Fibroblast of mammary gland (primary cell): ENCODE measurements at places on chromosomes 7 and 10.
A peak's percentile ranks its signal among the peaks of the same experiment; 100 is the strongest.

DNA sequence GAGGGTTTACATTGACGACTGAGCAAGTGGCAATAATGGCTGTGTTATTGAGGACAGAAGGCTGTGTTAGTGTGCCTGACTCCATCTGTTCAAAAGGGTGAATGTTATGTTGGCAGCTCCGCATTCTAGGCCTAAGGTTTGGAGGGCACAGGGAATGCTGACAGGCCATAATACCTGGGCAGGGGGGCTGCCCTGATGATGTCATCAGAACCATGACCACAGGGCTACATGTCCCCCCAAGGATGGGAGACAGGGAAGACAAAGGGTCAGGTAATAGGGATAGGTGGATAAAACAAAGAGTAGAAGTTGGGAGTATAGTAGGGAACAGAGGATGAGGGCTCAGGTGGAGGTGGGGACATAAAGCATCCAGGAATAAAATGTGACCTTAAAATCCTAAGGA is 1.8 kb upstream of the PPP3CB start:
- no peak for DNase-seq

GRCh38 chr7:73602721-73603651 is 21.3 kb downstream of the MLXIPL start:
- no peak for DNase-seq

DNA sequence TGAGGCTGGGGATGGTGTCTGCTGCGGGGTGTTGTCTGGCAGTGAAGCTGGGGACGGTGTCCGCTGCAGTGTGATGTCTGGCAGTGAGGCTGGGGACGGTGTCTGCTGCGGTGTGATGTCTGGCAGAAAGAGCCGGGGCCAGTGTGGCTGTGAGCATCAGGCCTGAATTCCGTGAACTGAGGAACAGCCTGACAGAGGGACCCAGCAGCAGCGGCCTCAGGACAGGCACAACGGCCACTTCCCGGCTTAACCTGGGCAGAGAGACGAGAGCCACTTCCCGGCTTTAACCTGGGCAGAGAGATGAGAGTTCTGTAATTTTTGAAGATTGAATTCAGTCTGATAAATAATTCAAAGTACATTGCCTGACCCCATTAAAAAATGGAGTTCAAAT is 321.2 kb downstream of the PTPRN2 start:
- no peak for DNase-seq

DNA sequence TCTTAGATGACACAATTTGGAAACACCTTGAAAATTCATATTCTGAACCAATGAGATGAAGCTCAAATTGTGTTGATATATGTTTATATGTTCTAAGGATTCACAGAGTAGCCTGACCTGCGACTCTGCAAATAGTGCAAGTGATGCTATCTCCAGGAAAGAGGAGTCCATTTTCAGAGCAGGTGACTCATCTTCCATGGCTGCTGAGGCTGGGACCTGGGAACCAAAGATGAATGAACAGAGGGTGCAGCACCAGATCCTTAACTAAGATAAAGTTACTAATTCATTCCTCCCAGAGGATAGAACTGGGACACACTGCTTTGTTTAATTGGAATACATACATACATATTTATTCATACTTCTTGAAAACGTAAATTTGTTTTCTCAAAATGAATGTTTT is 240.6 kb upstream of the SEMA3C start:
- DNase-seq = peak; percentile 25

DNA sequence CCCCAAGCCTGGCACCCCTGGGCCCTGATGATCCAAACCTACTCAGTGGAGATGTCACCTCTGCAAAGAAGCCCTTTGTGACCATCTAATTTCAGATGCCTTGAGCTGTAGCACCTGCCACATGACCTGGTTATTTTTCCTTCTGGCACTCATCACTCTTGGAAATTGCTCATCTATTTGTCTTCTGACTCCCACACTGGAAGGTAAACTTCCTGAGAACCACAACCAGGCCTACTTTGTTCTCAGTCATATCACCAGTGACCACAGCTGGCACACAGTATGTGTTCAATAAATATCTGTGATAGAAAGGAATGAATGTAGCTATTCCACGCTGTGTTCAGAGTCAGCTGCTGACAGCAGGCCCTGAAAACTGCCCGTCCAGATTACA is 97.1 kb downstream of the SH3PXD2A start:
- DNase-seq = peak; percentile 86

DNA sequence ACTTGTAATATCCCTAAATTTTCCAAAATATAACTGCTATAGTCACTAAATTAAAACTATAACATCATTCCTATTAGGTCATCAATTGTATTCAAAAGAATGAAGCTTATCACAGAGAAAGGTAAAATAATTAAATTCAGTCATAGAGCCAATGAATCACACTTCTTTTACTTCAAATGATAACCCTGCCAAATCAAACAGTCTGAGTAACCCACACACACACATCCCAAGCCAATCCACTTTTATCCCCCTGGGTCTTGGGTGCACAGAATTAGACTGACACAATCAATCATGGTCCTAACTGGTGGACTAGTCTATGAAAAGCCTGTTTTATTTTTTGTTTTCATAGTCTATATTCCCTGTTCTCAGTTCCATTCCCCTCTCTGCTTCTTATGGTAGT is 25.6 kb downstream of the CTNNA3 start:
- DNase-seq = no peak

GRCh38 chr10:44978570-44979280 is at the start of gene DEPP1:
Gene DEPP1, minus strand, starts transcription at chr10:44978809. Its CDS starts 779 bp downstream, at chr10:44978030.
- peak; percentile 90 for DNase-seq

DNA sequence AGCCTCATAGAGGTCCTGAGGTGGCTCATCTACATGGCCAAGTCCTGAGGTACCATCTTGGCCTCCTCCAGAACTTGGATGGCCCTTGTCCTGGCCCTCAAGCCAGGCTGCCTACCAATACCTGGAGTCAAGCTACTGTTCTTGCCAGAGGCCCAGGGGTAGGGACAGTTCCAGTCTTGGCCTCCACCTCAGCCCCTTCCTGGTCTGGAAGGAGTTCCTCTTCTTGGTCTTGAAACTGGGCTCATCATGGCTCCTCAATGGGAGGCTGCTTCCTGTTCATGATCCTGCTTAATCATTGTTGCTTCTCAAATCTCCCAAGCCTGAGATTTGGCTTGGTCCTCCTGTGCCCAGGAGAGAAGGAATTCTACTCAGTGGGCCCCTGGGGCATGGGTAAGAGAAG is 3.9 kb downstream of the HPS6 start:
- no peak for DNase-seq

DNA sequence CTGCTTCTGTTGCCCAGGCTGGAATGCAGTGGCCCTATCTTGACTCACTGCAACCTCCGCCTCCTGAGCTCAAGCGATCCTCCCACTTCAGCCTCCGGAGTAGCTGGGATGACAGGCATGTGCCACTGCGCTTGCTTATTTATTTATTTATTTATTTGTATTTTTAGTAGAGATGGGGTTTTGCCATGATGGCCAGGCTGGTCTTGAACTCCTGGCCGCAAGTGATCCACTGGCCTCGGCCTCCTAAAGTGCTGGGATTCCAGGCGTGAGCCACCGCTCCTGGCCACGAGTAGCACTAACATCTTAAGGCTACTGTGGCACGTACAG is 70.9 kb downstream of the CARD11 start:
- DNase-seq = no peak

GRCh38 chr7:73761854-73762658 is 8.0 kb downstream of the CLDN3 start:
- no peak for DNase-seq

- DNase-seq = peak; percentile 59
Measured at GRCh38 chr7:47795631-47796030, 152.6 kb downstream of the PKD1L1 start.

- DNase-seq = no peak
Measured at GRCh38 chr7:13627455-13627854, 362.0 kb downstream of the ETV1 start.

DNA sequence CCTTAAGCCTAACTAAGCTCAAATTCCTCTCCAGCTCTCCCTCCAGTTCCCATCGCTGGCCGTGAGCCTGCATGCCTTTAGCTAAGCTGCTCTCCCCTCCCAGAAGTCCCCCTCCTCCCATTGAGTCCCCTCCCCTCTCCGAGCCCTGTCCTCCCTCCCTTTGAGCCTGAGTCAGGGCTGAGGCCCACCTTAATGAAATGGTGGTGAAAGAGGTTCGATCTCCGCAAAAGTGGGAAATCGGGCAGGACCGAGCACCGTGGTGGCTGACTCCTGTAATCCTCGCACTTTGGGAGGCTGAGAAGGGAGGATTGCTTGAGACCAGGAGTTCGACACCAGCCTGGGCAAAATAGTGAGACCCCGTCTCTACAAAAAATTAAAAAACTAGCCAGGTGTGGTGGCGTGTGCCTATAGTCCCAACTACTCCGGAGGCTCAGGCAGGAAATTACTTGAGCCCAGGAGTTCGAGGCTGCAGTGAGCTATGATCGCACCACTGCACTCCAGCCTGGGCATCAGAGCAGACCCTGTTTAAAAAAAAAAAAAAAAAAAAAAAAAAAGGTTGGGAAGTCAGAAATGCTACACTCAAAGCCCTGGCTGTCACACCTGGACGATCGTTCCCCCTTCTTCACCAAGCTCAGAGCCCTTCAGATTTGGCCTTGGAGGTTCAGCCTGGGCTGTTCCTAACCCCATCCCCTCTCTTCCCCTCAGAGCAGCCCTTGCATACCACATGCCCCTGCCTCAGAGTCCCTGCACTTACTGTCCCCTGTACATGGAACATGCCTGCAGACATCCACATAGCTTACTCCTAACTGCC is 995 bp upstream of the CLDN3 start:
- DNase-seq = no peak

- DNase-seq = peak; percentile 13
Measured at GRCh38 chr7:105800849-105801534, 75.4 kb downstream of the ATXN7L1 start.

GRCh38 chr7:120400806-120401455 is 128.0 kb downstream of the KCND2 start:
- no peak for DNase-seq

- peak; percentile 84 for DNase-seq
Measured at GRCh38 chr7:158811461-158811860, 17.8 kb downstream of the ESYT2 start.

- DNase-seq = no peak
Measured at GRCh38 chr10:32295027-32295426, 51.9 kb downstream of the EPC1 start.

GRCh38 chr10:36765782-36766414 is 359.5 kb upstream of the ANKRD30A start:
- peak; percentile 17 for DNase-seq

- peak; percentile 80 for DNase-seq
Measured at GRCh38 chr7:31002256-31002655, 38.5 kb downstream of the GHRHR start.

GRCh38 chr10:81978238-81978637 is 103.2 kb downstream of the NRG3 start:
- DNase-seq = peak; percentile 2

- DNase-seq = peak; percentile 30
Measured at GRCh38 chr10:114703377-114704107, 45.5 kb upstream of the ABLIM1 start.

GRCh38 chr10:31304291-31304970 is 14.6 kb upstream of the ZEB1 start:
- peak; percentile 50 for DNase-seq

- DNase-seq = peak; percentile 5
Measured at GRCh38 chr7:31761646-31762045, 74.6 kb downstream of the PPP1R17 start.

- no peak for DNase-seq
Measured at GRCh38 chr7:2580636-2581035, 21.9 kb downstream of the IQCE start.

DNA sequence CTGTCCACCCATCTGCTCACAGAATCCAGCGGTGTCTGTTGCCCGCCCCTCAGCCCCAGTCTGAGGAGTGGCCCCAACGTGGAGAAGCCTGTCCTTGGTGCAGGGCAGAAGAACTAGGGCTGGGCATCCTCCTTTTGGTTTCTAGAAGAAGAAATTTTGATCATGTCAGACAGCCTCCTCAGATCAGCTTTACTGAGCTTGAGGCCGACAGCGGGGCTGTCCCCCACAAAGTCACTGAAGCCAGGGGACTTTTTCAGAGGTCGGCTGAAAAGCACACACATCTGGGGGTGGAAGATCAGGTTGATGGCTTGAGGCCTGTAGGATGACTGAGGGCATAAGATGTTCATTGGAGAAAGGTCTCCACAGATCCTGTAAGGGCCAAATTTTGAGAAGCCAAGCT is 767.9 kb downstream of the GRID1 start:
- no peak for DNase-seq

- DNase-seq = no peak
Measured at GRCh38 chr7:111173990-111174389, 83.1 kb downstream of the LRRN3 start.

DNA sequence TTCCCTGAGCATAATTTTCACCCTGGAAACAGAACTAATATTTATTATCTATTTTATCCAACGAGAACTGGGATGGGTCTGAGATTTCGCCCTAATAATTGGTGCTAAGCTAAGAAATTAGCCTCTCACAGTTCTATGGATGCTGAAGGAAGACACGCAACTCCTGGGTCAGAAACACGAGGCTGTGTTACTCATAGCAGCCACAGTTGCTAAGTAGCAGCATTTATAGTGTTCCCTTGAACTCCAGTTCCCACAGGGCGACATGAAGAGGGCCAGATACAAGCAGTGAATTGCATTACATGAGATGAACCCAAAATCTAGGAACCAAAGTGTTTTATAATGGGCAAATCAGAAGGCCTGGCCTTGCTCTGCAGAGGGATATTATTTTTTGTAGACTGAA is 109.8 kb upstream of the AGR3 start:
- DNase-seq = no peak

DNA sequence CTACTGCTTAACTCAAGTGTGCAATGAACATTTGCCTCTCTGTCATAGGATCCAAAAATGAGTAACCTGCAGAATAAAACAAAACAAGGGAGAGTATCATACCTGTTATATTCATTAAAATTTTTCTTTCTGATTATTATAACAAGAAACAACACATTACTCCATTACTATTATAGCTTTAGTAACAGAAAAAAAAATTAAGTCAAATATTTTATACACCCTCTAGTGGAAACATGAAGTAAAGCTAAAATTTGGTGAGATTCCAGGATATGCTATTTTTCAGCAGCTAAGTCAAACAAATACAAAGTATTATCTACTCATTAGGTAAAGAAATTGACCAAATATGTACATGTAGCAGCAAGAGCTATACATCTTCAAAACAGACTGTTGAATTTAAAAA is 56.3 kb downstream of the PDZD8 start:
- DNase-seq = peak; percentile 22

DNA sequence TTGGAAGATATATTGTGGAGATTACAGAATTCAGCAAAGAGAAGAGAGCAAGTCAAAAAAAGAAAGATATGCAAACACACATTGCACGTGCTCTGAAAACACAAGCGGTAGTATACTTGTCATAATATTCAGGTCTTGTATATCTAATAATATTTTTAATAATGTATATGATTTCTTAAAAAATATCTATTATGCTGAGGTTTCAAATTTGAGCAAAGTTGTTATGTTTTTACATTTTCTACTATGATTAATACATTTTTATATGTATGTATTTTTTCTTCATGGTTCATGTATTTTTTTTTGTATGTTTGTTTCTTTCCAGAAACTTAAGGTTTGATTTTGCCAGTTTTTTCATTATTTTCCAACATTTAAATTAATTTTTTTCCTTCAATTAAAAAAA is 752.4 kb upstream of the VSTM2A start:
- no peak for DNase-seq

- peak; percentile 65 for DNase-seq
Measured at GRCh38 chr10:58335306-58336005, 650 bp downstream of the UBE2D1 start.
